ENCODE measurements at places on chromosomes 4 and X.
A peak's percentile ranks its signal among the peaks of the same experiment; 100 is the strongest.

DNA sequence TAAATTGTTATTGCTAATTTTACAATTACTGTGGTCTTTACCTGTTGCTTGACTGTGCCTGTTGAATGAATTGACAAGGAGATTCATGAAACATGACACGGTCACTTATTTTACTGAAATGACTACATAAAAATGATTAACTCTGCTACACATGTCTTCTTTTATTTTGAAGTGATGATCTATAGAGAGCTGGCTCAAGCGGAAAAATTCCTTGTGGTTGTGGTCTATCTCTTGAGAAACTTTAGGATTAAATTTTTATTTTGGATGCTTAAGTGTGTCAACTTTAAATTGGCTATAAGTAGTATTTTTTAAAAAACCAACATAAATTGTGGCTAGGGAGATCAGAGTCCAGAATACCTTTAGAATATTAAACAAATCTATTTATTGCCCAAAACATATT is 131.8 kb upstream of the PITX2 start:
- no peak for DNase-seq

DNA sequence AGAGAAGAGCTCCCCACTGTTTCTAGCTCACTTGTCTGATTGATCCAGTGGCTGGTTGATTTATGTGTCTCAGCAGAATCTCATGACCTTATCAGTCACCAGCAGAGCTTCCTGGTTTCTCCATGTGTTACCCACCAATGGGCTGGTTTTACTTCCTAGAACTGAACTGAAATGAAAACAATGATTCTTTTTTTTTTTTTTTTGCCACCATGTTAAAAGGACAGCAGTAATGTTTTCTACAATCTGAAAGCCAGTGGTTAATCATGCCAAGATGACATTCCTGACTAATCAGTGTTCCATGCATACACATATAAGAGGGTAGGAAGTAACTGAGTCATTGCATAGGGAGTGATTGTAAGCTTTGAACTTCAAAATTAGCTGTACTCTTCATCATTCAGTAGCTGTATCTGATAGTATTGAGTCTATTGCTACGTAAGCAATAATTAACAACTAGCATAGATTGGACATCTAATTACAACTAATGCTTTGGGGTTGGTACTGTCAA is 67.7 kb downstream of the SLC4A4 start:
- DNase-seq: no peak

DNA sequence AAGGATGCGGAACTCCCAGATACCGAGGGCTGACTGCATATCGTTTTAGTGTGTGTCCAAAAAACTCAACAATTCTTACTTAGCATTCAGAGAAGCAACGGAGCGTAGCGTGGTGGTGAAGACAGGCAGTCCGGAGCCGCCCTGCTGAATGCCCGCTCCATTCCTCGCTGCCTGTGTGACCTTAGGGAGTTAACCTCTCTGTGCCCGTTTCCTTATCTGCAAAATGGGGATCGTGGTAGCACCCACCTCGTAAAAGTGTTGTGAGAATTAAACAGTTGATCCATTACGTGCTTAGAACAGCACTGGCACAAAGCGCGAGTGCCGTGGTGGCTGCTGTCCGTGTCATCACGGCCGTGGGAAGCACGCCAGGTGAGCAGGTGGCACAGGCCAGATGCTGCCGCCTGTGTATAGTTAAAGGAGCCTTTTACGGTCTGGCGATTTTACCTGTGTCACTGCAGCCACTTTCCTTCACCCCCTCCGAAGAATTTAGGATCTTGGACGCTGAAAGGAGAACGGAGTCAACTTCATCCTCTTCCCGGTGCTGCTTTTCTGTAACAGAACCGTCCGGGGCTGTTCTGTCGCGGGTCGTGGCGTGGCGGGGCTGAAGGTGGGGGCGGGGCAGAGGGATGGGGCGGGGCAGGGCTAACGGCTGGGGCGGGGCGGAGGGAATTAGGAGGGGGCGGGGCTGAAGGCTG is 885 bp downstream of the CCDC110 start:
- DNase-seq: no peak

GRCh38 chrX:31808357-31808756 is 736.5 kb upstream of the FTHL17 start:
- DNase-seq: no peak

- DNase-seq: no peak
Measured at GRCh38 chrX:151974336-151975227, at the start of gene GABRE. Gene GABRE (minus strand): TSS chrX:151974676. CDS start chrX:151974625, 51 bp downstream.

DNA sequence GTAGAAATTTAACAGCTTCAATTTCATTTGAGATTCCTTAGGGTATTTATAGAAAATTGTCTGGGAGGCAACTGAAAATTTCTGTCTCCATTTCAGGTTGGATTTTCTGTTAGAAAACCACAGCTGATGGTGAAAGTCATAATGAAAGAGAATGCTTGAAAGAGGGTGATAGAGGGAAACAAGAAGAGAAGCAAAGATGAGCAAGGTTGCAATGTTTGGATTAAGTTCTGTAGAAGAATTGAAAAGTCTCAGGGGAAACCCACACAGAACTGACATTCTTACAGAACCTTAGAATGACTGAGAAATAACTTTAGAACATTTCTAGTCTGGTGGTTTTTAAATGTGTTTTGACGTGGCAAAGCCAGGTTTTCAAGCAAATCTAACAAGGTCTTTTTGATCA is 14.7 kb downstream of the GBA3 start:
- DNase-seq: no peak

DNA sequence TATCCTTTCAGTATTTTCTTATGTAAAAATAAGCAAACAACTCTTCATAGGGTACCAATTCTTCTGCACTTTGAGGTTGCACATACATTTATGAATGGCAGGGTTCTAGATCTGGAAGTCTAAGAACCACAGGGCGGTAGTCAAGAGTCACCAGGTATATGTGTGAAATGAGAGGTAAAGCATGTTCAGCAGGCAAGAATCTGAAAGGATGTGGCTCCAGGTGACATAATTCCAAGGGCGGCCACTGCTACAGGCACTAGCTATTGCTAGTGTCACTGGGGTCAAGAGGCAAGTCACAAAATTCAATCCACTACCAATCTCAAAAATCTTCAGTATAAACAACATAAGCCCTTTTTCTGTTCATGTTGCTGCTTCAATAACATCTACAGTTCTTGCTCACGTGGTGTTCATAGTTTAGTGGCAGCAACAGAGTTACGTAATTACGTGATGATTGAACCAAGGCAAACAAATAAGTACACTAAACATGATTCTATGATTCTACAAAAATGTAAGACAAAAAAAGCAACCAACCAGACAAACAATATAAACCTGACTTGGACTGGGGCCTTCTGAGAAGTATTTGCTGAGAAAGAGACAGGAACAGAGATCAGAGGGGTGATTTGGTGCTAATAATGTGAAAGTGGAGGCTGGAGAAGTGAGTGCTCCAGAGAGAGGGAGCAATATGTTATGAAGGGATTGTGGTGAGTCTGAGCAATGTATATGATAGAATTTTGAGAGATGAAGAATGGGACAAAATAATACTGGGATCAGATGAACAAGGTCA is 101.7 kb downstream of the NAA11 start:
- DNase-seq: no peak

- no peak for DNase-seq
Measured at GRCh38 chr4:80471756-80472155, 136.2 kb downstream of the CFAP299 start.

DNA sequence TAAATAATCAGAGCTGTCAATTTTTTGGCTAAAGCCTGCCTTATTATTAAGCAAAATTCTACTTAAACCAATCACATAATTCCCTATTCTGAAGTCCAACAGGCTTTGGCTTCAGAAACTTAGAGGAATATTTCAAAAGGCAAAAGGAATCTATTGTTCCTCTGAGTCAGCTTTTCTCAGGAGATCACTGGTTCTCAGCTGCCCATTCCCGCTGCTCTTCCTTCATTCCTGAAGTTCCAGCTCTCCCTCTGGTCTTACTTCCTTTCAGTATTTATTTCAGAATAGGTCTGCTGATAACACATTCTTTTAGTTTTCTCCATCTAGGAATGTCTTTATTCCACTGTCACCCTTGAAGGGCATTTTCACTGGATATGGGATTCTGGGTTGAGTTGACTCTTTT is 133.7 kb downstream of the SOWAHB start:
- no peak for DNase-seq

DNA sequence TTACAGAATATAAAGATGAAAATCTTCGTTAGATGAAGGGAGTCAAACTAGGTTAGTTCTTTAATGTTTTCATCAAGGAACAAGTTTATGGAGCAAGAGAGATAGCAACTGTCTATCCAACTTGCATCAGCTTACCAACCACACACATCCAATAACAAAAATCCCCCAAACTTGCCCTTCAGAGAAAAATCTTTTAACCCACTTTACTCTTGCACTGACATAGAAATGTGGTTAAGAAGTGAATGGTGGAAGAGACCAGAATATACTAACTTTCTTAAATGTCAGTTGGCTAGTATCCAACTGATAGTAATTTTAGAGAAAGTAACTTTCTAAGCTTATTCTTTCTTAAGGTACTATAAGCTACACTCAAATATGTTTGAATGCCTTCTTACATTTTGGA is 1.7 kb upstream of the RAB9A start:
- no peak for DNase-seq

GRCh38 chr4:653831-654502 is 20.1 kb downstream of the ATP5ME start:
- no peak for DNase-seq

DNA sequence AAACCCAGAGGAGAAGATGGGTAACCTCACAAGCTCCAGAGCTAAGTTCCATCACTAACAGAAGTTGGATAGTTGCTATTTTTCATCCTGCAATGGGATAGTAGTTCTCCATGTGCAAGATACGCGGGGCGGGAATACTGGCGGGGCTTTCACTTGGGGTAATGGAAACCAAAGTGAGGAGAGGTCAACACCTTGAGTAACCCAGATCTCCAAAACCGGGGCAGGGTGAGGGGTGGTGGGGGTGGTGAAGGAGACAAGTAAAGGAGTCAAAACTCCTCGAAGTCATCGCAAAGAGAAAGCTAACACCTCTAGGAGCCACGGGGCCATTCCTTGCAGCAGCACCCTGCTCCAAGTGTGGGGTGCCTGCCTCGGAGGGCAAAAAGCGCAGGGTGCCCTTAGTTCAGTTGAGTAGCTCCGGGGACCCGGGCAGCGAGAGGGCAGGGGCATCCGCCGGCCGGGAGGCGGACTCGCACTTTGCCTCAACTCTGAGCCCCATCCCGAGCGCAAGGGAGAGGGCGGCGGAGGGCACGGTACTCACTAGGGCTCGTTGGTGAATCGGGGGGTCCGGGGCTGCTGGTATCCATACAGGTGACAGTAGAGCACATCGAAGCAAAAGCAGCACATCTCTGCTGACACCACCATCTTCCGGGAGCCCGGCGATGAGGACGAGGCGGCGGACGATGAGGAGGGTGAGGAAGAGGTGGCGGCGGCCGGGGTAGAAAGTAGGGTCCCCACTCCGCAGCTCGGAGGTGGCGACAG is 645 bp downstream of the AMMECR1 start:
- peak; percentile 42 for DNase-seq

DNA sequence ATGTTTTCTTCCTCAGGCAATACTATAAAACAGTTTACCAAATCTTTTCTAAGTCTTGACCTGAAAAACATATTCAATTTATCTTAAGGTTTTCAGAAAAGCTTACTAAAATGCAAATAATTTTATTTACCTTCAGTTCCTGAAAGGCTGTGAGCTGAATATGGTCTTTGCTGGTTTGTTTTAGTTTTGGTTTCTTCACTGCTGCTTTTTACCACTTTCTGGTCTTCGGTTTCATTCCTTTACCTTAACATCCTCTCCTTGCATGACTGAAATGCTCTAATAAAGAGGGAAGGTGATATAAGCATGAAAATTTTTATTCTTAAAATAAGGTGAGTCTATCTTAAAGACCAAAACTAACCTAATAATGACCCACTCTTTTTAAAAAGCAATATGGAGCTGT is 97.1 kb upstream of the NRK start:
- DNase-seq: no peak

GRCh38 chrX:6026980-6027379 is 201.7 kb downstream of the NLGN4X start:
- DNase-seq: no peak

GRCh38 chrX:64642482-64642881 is 247.2 kb upstream of the MTMR8 start:
- DNase-seq: no peak

- no peak for DNase-seq
Measured at GRCh38 chr4:110449947-110450346, 26.0 kb upstream of the ENPEP start.

DNA sequence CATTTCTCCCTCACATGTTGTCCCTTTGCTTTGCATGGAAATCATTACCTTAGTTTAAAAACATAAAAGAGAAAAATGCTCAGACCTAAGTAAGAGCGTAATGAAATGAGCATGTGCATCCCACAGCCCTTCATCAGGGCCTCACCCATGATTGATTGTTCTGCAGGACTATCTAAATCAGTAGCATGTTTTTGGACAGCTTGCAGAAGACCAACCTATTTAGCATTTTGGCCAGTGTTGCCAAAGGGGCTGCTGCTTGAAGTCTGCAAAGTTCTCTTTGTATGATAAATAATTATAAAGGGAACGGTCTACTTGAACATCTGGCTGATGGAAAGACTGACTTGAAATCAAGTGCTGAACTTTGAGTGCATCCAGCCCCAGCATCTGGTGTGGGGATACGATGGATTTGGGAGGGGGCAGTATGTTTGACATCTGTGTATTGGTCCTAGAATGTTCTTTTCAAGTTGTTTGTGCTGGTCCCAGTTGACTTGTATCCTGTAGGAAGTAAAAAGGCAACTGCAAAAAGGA is 76.1 kb upstream of the LIMCH1 start:
- DNase-seq: no peak

DNA sequence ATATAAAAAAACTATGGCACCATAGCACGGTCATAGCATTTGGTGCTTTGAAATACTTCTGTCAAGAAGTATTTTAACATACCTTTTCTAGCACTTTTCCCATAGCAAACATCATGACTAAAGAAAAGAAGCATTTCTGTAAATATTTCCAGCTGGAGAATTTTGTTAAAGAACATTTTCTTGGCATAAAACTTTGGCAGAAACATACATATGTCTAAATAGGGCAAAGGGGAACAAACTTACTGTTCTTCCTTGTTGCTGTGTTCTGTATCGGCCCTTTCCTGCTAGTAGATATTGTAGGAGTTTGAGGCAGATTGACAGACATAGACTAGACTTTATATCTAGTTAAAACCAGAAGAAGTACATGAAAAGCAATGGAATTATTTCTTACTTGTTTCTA is 2368.5 kb downstream of the PCDH7 start:
- DNase-seq: no peak

GRCh38 chrX:148380650-148381561 is 119.5 kb upstream of the AFF2 start:
- no peak for DNase-seq

DNA sequence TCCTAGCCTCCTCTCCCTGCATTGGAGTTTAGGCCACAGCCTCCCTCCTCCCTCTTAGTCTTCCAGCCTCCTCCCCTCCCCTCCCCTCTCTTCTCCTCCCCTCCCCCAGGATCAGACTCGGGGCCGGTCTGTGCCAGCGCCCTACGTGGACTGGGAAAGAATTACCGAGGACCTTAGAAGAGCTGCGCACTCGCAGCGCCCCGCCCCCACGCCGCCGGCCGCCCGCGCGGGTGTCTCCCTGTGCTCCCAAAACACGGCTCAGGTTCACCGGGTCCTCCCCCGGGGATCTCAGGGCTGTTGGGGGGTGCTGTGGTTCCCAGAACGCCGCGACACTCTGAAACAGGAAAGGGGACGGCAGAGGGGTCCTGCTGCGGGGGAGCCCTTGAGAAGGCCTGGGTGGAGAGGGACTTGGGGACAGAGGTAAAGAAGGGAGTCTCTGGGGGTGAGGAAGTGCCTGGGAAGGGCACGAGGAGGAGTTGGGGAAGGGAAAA is 122.3 kb upstream of the TBL1X start:
- peak; percentile 59 for DNase-seq
